Cortex of kidney (tissue), 1 donor: ENCODE measurements at places on chromosomes 16 and 17.

DNA sequence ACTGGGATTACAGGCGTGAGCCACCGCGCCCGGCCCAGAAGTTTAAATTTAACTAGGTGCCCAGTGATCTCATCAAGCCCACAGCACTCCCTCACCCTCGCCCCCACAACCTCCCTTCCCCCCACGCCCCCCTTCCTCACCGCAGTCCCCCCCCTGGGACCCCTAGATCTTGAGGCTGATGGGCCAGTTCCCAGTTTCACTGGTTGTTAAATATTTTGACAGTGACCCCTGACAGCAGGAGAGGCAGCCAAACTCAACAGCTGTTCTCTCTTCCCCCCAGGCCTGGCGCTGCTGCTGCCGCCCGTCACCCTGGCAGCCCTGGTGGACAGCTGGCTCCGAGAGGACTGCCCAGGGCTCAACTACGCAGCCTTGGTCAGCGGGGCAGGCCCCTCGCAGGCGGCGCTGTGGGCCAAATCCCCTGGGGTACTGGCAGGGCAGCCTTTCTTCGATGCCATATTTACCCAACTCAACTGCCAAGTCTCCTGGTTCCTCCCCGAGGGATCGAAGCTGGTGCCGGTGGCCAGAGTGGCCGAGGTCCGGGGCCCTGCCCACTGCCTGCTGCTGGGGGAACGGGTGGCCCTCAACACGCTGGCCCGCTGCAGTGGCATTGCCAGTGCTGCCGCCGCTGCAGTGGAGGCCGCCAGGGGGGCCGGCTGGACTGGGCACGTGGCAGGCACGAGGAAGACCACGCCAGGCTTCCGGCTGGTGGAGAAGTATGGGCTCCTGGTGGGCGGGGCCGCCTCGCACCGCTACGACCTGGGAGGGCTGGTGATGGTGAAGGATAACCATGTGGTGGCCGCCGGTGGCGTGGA, 15.6 kb downstream of the QPRT start:
- DNase-seq = no peak

GRCh38 chr16:4322121-4323052, 6.5 kb downstream of the GLIS2 start:
- no peak for DNase-seq

DNA sequence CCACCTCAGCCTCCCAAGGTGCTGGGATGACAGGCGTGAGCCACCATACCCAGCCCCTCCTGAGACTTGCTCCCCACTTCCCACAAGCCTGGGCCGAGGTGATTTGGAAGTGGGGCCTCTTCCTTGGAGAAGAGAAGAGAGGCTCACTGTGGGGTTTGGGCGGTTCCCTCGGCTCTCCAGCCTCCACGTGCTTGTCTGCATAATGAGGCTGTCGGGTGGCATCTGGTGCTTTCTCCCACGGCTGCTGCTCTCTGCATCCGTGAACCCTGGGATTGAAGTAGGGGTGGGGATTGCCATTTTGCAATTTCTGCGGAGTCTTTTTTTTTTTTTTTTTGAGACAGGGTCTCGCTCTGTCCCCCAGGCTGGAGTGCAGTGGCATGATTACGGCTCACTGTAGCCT, 101.4 kb downstream of the RAP1GAP2 start:
- no peak for DNase-seq

- no peak for DNase-seq
Observed at GRCh38 chr17:36657390-36657762, 56.0 kb downstream of the MRM1 start.

DNA sequence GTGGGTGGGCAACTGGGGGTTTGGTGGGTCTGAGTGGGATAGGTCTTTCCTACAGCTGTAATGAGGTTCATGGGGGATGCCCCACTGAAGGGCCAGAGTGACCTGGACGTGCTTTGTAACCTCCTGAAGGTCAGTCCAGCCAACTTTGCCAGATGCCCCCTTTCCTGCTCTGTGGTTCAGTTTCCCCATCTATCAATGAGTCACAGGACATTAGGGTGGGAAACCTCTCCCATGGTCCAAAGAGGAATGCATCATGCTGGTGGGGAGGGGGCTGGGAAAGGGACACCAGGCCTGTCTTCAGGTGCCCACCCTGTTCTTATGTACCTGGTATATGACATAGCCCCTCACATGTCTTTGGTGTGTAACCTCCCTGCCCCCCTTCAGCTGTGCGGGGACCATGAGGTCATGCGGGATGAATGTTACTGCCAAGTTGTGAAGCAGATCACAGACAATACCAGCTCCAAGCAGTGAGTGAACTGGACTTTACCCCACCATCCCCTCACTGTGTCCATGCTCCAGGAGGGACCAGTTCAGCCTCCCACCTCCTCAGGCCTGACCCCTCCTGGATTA, 24.0 kb upstream of the ALKBH5 start:
- no peak for DNase-seq

DNA sequence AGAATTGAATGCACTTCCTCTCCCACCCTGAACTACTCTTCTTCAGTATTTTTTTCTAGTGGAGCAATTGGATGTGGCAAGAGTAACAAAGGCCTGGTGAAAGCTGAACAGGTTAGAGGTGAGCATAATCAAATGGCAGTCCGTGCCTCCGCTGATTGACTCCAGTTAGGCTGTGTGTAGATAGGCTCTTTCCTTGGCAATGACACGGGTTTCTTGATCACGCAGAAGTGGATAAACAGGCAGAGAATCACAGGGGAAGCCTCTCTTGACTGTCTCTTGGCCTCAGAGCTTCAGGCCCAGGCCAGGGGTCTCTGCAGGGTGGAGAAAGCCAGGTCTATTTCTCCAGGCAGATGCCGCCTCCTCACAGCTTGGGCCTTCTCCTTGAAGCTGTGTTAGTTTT, 4.2 kb downstream of the CD300LB start:
- DNase-seq = no peak
